ENCODE measurements at places on chromosomes 6 and 20.
A peak's percentile ranks its signal among the peaks of the same experiment; 100 is the strongest.

GRCh38 chr20:57589728-57590484 lies 29.0 kb downstream of the PCK1 start:
- no peak overlapping the region for H3K4me3 ChIP-seq
- no peak for DNase-seq
- no peaks in the 10 kb centered on the region for H3K36me3 ChIP-seq

GRCh38 chr6:79755967-79756366 lies 124.8 kb downstream of the SH3BGRL2 start:
- no peaks in the 10 kb centered on the region for H3K27me3 ChIP-seq
- no peaks in the 10 kb centered on the region for H3K4me1 ChIP-seq
- DNase-seq, result no peak
- H3K36me3 ChIP-seq, result no peaks in the 10 kb centered on the region

GRCh38 chr6:85593438-85594196 lies at the start of gene SNX14:
TSS of gene SNX14 (minus strand) at chr6:85593858. CDS start at chr6:85593718, 140 bp downstream.
- peaks cover 18% of the 10 kb centered on the region for H3K36me3 ChIP-seq
- no peaks in the 10 kb centered on the region for H3K27me3 ChIP-seq
- peak within 1 kb of the TSS; percentile 99 for H3K27ac ChIP-seq
- peak within 1 kb of the TSS; percentile 91 for H3K4me3 ChIP-seq

DNA sequence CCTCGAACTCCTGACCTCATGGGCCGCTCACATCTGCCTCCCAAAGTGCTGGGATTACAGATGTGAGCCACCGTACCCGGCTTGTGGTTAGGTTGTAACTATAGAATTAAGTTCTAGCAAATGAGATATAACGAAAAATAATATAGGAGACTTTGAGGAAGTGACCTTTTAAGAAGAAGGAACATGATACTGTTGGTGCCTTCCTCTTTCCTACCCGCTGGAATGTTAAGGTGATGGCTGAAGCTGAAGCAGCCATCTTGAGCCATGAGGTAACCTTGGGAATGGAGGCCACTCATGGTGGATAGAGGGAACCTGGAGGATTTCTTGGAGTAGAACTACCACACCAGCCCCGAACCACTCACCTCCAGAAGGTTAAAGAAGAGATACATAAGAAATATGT lies 48.1 kb upstream of the MDGA1 start:
- no peaks in the 10 kb centered on the region for H3K36me3 ChIP-seq
- no peak overlapping the region for H3K4me3 ChIP-seq
- H3K27ac ChIP-seq, result no peak overlapping the region

DNA sequence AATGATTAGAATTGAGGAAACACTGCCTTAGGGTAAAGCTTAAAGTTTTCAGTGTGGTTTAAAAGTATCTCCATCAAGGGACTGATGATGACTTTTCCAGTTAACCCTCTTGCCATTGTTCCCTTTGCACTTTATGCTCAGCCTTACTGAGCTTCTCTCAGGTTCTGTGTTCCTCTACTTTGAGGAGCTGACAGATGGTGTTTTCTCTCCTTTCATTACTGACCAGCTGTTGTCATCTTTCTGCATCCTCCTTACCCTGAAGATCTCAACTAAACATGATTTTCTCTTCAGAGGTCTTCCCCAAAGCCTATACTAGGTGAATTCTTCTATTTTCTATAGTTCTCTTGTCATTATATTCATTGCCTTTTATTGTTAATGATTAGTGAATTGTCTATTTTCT lies 475.6 kb upstream of the SYNCRIP start:
- no peak overlapping the region for H3K27ac ChIP-seq
- H3K4me1 ChIP-seq, result no peaks in the 10 kb centered on the region
- H3K27me3 ChIP-seq, result no peaks in the 10 kb centered on the region
- no peaks in the 10 kb centered on the region for H3K36me3 ChIP-seq

- H3K27me3 ChIP-seq, result peaks cover 12% of the 10 kb centered on the region
- no peaks in the 10 kb centered on the region for H3K36me3 ChIP-seq
- no peak for DNase-seq
- H3K27ac ChIP-seq, result no peak overlapping the region
- no peak overlapping the region for H3K4me3 ChIP-seq
- no peaks in the 10 kb centered on the region for H3K4me1 ChIP-seq
These were observed 30.4 kb downstream of the TGM2 start for GRCh38 chr20:38134427-38135270.
